SW 1271 (cell line): ENCODE measurements at places on chromosomes 3 and 15.

DNA sequence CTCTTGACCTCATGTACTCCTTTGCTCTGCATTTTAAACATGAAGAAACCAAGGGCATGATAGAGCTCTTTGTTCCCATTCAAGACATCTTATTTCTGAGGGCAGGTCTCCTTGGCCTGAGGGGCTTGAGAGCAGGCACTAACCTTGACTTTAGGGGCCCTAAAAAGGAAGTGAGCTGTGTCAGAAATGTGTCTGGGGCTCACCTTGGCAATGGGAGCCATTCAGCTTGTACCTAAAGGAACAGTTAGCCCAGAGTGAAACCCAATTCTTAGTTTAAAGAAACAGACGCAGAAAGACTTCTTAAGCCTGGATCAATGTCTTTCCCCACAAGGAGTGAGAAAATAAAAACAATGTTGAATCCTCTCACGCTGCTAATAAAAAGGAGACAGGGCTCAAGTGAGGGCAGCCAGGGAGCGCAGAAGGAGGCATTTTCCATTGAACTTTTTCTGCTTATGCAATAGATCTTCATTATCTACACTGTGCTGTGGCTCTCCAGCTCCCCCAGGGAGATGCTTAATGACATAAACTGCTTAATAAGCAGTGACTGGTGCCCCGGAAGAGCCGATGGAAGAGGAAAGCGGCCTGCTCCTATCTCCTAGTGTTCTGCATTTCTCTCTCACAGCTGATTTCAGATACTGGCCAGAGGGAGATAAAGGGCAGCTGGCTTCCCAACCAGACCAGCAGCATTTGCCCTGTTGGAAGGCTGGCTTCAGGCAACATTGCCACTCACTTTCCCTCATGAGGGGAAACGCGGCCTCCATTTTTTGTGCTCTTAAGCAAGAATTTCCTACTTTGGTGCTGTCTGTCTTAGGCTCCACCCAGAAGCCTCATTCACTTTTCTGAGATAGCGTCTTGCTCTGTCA lies 152.0 kb downstream of the OPA1 start:
- no peak for DNase-seq

GRCh38 chr15:74420193-74420905 lies 13.4 kb downstream of the SEMA7A start:
- no peak for DNase-seq

DNA sequence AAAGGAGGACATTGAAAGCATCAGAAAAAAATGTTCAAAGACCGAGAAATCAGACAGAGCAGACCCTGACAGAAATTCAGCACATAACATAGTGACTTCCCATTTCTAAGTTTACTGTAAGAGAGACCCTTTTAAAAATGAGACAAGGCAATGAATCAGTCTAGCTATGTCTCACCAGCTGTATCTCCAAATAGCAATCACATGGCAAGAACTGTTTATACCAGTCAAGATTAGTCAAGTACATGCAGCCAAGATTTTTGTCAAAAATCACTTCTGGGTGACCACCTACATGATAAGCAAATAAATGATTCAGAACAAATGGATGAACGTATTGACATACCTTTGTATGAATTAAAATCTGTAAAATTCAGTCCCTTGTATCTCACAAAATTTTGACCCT lies 138.0 kb downstream of the DTWD1 start:
- DNase-seq, result no peak

DNA sequence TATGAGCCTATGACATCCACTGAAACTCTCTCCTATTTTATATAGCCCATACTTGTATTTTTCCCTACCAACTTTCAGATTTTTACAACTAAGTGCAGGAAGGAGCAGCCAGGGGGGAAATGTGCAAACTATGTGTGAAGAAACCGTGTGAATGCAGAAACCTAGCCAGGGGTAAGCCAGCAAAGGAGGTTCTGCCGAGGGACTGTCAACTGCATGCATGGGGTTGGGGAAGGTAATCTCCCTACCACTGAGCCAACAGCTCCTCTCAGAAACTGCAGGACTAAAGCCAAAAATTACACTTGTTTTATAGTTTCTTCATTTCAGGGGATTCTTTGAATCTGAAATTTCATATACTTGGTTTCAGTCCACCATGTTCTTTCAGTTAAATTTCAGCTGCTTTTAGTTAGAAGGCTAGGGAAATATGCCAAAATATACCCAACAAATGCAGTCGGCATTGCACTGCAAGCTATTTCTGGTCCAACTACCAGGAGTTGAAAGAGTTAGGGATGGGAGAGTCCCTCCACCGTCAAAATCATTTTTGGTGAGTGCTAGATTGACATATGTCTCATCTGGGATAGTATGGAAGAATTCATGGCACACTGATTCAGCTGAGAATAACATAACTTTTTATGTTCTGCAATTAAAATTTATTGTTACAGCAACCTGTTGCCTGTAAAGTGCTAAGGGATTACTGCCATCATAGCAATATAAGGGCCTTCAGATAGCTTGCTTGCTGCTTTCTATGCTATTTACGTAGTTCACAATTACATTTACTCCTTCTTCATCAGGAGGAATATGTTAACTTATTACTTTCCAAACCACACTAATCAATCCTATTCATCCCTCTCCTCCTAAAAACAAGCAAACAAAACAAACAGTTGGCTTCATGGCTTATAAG lies 904.2 kb downstream of the ROBO1 start:
- DNase-seq, result no peak
